ENCODE measurements at places on chromosomes 4 and X. TPM values are rescaled to one million over a fixed set of nuclear protein-coding genes. Genes with fewer than 3 reads are reported as not detected.

DNA sequence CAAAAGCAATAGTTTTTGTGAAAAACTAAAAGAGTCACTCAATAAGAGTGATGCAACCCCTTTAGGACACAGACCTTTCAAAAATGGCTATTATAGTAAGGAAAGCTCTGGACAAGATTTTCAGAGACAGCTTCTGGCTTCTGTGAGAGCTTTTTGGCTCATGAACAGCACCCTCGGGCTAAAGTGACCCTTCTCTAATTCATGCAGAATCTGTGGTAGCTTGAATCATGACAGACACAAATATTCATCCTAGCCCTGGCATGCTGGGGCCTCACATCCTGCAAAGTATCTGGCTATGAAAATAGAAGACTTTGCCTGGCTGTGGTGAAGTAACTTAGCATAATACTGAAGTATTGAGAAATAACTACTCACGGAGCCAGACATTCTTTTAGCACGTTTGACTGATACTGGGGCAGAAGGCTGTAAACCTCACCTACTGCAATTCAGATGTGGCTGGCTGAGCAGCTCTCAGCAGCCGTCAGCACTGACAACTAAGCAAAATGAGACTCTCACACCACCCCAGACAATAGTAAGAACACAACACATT, 327.3 kb downstream of the MAPK10 start:
- no peak for DNase-seq

DNA sequence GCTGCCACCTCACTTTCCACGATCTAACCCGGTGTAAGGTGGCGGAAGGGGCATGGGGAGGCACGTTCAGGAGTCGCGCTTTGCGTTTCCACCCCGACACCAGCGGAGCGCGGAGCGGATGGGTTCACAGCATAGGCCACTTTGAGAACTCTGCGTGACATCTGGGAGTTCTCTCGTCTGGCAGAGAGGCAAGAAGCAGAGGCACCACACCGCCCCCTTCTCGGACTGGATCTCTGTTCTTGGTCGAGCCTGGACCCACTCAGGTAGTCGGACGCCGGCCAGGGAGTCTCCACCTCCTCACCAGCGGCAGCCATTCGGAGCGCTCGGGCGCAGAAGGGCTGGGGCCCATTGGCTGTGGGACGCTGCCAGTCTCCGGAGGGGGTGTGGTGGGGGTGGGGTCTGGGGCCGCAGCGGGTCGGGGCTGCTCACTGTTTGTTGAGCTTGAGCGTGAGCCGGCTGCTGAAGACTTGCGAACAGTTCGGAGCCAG, at the start of gene DACH2:
TSS of gene DACH2 (plus strand) at position 428 of the 488 bp plus-strand sequence.
- DNase-seq: peak; percentile 71

DNA sequence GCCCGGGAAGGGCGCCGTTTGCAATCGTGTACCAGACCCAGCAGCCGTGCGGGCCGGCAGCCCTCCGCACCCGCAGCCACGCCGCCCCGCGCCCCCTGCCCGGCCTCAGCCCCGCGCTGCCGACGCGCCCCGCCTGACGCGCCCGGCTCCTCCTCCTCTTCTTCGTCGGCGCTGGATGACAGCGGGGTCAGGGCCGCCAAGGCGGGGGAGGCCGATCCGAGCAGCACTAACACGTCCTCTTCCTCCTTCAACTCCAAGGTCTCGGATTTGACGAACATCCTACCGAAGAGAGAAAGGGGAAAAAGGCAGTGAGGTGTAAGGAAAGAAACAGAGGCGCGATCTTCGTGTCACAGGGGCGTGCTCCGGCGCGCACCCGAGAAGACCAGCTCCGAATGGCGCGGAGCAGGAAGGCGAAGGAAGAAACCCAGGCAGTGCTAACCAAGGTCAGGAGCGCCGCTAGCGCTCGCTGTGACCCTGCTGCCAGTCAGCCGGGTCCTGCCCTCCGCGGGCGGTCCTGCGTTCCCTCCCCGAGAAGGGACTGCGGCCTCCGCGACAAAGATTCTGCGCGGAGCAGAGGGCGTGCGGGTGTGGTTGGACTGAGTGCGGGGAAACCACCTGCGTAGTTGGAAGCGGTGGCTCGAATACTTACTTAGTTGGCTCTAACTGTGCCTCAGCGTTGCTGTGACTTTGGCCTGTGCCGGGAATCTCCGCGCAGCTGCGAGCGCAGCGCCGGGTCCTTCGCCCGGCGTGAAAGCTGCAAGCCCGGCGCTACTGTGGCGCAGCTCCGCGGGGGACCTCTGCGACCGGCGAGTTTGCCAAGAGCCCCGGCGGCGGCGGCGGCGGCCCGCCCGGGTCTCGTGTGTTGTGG, 548 bp downstream of the NEUROG2 start:
- DNase-seq: peak; percentile 55

DNA sequence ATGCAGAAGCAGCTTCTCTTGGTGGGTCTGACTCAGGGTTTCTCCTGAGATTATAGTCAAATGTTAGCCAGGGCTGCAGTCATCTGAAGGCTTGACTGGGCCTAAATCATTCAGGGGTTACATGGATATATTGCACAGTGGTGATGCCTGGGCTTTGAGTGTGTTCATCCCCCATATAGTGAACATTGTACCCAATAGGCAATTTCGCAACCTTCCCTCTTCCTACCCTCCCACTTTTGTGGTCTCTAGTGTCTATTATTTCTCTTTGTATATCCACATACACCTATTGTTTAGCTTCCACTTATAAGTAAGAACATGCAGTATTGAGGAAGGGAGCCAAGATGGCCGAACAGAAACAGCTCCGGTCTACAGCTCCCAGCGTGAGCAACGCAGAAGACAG, 90.3 kb upstream of the CAMK2D start:
- no peak for DNase-seq

GRCh38 chr4:68401231-68401630, 46.0 kb upstream of the TMPRSS11E start:
- no peak for DNase-seq

- no peak for DNase-seq
These were observed 8.5 kb downstream of the OGT start for GRCh38 chrX:71541210-71542022.

The CXXC4 gene
- 68.1 TPM for total RNA-seq

Measured in frontal cortex (tissue), 4 donors.